AG04449 (cell line): ENCODE measurements at places on chromosomes 1 and 21.
A peak's percentile ranks its signal among the peaks of the same experiment; 100 is the strongest.

- DNase-seq, result no peak
Observed at GRCh38 chr1:56993475-56993874, 27.7 kb upstream of the C8B start.

DNA sequence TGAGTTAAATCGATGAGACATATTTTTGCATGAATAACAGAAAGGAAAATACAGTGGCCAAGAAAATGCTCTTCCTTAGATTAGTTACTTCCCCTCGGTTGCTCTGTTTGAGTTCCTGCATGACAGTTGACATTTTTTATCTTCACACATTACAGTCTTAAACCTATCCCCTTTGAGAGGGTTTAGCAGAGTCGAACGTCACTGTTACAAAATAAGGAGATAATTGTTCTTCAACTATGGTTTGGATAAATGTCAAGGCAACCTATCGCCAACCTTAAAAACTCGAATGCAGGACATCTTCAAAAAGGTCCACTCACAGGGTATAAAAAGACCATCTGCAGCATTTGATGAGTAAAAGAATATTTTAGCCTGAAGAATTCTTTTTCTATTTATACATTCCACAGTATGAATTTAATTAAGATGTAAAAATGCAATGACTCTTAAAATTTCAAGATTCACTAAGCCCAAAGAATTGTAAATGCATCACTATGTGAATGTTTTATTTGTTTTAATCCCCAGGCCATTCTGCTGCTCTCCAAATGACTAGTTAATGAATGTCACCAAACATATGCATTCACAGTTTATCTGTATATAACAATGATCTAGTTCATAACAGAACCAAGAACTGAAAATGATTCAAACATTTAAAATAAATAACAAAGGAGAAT is 68.9 kb upstream of the COL11A1 start:
- no peak for DNase-seq

DNA sequence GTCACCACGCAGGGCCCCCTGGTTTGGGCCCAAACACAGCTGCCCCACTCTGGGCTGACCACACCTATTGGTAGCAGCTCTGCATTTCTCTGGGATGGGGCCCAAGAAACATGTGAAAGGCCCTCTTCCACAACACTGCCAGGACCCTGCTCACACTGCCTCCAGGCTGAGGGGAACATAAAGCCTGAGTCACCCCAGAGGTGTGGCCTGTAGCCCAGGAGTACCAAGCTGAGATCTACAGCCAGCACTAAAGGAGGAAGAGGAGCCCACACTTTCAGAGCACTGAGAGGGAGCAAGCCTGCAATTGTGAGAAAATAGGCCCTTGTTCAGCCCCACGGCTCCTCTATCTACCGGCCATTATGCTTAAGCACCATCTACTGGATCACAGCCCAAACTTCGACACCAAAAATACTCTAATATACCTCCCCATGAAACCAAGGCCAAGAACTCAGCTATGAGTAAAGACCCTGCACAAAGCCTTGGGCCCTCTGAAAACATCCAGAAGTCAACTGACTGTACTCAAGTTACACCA is 14.4 kb upstream of the OR2T10 start:
- DNase-seq, result no peak

- no peak for DNase-seq
Observed at GRCh38 chr1:86541859-86542258, 5.0 kb upstream of the CLCA4 start.

- DNase-seq, result peak; percentile 88
Observed at GRCh38 chr1:234963180-234963903, 165.3 kb downstream of the TOMM20 start.

DNA sequence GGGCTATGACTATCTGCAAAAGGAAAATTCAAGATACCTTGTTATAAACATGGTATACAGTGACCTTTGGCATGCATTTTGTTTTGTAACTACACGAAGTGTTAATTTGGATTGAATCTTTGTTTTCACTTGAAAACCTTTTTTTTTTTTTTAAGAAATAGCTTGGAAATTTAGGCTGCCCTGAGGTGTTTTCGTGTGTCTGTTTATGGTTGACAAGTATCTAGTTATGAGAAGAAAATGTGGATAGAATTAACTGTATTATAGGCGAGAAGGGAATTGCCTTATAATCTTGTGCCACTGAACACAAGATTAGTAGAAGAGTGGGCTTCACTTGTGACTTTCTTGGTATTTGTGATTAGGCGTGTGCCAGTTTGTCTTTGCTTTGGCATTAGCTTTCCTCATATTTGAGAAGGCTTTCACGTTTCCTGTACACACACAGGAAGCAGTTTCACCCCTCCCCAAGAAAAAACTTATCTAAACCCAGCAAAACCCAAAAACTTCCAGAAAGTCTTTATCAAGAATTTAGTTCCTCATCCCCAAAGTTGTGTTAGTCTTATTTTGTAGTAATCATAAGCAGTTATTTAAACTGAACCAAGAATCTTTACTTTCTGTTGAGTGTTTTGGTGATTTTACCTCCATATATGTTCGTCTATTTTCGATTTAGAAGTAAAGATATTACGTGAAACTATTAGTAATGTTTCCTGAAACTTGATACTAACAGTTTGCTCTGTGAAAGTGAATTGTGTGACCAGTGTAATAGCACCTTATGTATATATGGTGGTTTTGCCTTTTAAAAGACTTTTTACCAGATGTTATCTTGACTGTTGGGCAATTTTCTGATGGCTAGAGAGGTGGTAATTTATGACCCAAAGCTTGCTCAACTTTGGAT is 3.8 kb downstream of the DYRK1A start:
- DNase-seq, result no peak

GRCh38 chr1:211133393-211133835 is 534 bp downstream of the KCNH1 start:
- DNase-seq, result no peak

- DNase-seq, result no peak
Observed at GRCh38 chr1:47934243-47934805, 62.9 kb downstream of the TRABD2B start.

DNA sequence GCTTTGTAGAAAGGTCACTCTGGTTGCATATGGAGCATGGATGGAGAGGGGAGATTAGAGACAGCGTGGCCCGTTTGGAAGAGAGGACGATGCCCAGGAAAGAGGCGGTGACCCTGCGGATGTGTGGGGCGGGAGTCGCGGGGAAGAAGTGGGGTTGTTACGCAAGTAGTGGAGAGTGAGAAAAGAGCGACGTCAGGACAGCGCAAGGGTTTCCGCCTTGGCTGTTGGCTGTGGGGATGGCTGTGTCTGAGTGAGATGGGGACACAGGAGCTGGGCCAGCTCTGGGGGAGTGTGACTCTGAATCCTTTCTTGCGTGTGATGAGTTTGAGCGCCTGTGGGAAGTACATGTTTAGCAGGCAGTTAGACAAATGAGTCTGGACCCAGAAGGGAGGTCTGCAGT is 3.8 kb downstream of the B4GALT2 start:
- DNase-seq, result no peak

GRCh38 chr1:16112596-16113555 is 39.4 kb upstream of the FAM131C start:
- no peak for DNase-seq

DNA sequence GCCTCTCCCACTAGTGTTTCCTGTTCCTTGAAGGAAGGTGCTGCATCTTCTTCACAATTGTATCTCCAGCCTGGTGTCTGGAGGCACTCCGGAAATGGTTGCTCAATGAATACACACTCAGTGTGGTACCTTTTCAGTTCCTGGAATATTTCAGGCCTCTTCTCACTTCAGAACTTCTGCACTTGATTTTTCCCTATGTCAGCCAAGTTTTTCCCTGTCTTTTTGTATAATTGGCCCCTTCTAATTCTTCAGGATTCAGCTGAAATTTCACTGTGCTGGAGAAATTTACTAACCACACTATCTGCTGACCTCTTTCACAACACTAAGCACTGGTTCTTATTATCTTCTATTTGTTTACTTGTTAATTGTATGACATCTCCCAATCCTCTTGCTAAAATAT is 61.2 kb upstream of the MAP10 start:
- DNase-seq, result no peak

- no peak for DNase-seq
Observed at GRCh38 chr1:232587141-232588008, 42.6 kb downstream of the SIPA1L2 start.

DNA sequence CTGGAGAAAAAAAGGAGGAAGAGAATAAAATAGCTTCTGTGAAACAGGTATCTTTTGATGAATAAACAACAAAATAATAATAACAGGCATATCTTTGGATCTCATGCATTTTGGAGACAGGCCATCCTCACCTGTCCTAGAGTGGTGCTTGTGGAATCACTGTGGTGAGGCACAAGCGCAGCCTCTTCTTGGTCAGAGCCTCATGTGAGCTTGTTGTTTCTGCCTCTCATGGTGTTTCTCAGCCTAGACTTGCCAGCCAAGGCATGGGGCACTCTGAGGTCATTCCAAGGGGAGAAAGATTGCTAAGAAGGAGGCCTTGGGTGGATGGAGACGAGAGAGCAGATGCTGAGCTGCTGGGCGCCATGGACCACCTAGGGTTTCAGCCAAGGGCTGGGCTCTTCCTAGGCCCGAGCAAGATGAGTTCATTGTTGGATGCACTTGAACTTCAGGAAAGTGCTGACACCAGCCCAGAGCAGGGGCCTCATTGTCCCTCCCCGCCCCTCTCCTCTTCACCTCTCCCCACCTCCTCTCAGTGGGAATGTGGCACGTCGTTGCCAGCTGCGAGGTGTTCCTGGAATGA is 49.5 kb downstream of the ATP5PO start:
- no peak for DNase-seq

GRCh38 chr1:63969441-63969901 is 195.7 kb downstream of the ROR1 start:
- DNase-seq, result no peak

DNA sequence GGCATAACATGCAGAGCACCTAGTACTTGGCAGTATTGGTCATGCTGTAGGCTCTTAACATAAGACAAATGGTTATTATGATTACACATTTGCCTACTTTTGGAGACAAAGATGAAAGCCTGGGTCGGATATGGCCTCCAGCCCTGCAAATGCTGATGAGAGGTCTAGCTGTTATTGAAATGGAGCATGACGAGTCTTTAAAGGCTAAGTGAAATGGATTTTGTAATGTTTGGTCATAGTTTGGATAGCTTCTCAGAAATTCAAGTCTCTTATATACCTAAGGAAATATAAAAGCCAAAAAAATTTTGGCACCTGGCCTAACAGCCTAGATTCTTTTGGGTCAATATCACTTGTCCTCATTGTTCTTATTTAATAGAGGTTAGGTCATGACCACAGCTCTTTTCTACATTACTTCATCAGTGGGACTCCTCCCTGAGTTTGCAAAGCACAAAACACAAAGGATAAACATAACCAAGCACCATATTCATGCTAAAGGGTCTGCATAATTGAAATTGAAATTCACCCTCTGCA is 69.2 kb upstream of the WLS start:
- DNase-seq, result no peak

- no peak for DNase-seq
Observed at GRCh38 chr1:71193153-71193552, 112.3 kb upstream of the ZRANB2 start.

- no peak for DNase-seq
Observed at GRCh38 chr1:159296706-159297375, 5.3 kb upstream of the FCER1A start.

DNA sequence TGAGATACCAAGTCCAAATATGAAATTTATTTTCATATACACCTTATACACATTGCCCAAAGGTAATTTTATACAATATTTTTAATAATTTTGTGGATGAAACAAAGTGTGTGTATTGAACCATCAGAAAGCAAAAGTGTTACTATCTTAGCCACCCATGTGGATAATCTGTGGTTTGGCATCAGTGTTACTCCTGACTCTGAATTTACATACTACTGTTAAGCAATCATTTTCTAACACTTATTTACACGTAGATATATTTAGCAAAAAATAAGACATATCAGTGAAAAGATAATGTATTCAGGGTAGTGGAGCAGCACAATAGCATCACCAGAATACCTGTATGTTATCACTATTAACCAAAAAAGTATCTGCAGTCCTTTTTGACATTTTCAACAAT is 23.8 kb downstream of the DENND2D start:
- no peak for DNase-seq

- DNase-seq, result no peak
Observed at GRCh38 chr1:177933881-177934280, 36.0 kb downstream of the SEC16B start.

DNA sequence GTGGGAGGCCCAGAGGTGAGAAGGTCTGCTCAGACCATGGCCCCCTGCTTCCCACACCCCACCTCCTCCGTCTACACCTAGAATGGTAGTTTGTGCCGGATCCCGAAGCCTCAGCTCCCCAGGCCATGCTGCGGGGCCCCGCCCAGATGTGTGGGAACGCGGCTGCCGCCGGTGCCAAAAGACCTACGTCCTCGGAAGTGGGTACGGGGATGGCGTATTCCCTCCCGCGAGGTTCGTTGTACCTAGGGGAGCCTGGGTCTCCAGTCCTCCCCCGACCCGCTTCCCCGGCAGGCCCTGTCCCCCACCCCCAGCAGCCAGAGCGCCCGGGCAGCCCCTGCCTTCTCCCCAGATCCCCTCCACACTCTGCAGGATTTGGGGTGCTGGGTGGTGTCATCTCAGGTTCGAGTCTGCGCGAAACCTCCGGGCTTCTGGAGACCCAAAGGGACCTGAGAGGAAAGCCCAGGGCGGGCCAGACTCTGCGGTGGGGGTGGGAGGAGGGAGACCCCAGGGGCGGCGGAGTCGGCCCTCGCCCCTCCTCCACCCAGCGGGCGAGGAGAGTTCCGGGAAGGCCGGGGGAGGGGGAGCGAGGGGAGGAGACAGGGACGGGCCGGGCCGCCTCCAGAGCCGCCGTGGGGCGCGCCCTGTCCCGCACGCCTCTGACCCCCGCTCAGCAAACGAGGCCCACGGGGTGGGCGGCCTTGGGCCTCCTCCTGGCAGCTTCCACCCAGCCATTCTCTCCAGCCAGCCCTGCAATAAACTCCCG is 6.2 kb upstream of the PRDM16 start:
- DNase-seq, result no peak

- DNase-seq, result no peak
Observed at GRCh38 chr1:230861489-230861888, 6.8 kb downstream of the C1orf198 start.

- DNase-seq, result no peak
Observed at GRCh38 chr1:208179263-208179816, 64.8 kb downstream of the PLXNA2 start.

DNA sequence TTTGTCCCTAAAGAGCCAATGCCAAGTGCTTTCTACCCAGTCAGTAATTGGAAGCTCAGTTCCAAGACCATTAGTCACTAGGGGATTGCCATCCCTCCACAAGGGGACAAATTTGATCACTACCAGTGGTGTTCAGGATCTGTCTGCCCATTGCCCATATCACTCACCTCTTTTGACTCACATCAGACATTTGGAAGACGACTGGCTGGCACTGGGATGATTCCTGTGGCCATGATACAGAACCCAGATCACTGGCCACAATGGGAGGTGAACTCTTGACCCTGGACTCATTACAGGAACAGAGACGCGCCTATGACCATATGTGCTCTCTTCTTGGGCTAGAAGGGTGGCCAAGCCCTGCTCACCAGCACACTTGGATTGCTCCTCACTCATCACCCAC is 71.0 kb downstream of the COLGALT2 start:
- DNase-seq, result no peak
